ENCODE measurements at places on chromosomes 5 and 9. TPM values are rescaled to one million over a fixed set of nuclear protein-coding genes. Genes with fewer than 3 reads are reported as not detected.

DNA sequence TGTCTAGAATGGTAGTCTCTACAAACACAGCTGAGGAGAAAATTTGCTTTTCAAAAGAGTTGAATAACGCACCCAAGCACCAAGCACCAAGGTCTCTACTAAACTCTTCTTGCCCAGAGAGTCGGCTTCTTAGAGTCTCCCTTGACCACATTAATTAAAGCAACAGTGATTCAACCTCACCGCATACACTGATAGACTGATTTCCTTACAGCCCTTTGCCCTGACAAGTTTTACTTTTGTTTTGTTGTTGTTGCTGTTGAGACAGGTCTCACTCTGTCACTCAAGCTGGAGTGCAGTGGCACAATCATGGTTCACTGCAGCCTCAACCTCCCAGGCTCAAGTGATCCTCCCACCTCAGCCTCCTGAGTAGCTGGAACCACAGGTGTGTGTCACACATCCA lies 1035.7 kb upstream of the DMAC1 start:
- DNase-seq: no peak

FCN2 gene
- not detected for total RNA-seq

DNA sequence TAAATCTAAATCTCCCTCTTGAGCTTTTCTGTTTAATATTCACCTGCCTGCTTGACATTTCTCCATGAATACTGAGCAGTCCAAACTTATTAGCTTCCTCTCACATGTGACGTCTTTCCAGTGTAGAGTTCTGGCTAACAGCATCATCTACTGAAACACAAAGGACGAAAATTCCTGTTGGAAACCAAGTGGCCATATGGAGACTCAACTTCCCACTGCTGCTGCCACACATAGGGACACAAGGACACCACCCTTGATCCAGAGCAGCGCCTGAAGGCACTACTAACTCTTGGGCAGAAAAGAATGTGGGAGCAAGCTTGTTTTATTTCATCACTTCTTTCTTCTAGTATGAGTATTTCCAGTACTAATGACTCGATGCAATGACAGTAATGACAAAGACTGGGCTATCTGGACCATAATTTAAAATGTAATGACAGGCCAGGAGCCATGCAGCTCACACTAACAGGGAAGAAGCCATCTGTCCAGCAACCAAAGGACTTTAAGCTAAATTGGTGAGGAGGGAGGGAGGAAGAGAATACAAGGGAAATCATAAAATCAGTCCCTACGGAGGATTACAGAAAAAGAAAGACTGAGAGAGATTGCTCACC lies 19.2 kb downstream of the RNF130 start:
- DNase-seq: no peak

- DNase-seq: no peak
Measured at GRCh38 chr9:27333241-27334052, 36.5 kb upstream of the EQTN start.

DNA sequence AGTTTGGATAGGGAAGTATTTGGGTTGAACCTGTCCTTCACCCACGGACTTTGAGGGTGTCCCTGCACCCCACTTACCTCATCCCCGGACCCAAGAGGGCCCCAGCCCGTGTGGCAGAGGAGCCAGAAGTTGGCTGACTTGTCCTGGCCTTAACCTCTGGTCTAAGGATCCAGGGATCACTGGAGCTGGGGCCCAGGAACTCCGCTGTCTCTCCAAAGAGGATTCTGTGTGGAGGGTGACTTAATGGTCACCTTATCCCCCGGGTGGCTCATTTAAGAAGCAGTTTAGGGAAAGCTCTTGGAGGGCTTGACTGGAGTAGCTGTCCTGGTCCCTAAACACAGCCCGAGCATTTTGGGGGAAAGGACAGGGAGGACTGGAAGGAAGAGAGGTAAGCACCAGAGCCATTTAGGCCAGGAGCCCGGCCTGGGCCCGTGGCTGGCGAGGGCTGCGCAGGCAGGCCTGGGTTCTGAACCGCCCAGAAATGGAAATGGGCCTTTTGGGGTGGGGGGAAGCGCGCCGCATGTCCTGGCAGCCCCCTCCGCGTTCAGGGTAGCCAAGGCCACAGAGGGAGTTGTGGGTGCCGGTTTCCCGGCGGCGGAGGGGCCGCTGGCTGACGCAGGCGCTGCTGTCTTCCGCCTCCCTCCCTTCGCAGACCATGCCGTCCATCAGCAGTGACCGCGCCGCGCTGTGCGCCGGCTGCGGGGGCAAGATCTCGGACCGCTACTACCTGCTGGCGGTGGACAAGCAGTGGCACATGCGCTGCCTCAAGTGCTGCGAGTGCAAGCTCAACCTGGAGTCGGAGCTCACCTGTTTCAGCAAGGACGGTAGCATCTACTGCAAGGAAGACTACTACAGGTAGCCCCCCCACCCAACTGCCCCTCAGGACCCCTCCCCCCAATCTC lies 2.0 kb downstream of the LHX2 start:
- no peak for DNase-seq

DNA sequence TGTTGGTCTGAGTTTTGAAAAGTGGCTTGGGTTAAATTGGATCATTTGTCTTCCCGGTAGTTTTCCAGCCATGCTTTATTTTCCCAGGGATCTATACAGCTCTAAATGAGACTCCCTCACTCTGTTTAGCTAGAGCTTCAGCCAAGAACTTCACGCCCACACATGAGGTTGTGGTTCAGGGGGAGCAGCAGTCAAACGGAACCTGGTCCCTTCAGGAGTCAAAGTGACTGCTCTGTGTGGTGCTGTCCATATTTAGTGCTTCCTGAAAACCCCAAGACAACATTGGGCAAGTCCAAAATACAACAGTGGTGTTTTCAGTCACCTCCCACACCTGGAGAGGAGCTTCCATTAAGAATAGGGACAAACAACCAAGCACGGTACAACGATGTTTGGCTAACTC lies 90.5 kb downstream of the ANKH start:
- no peak for DNase-seq

FAM221B gene
- total RNA-seq: not detected

IL3 gene
- total RNA-seq: 9.7 TPM

AQP7 gene
- total RNA-seq: not detected

DNA sequence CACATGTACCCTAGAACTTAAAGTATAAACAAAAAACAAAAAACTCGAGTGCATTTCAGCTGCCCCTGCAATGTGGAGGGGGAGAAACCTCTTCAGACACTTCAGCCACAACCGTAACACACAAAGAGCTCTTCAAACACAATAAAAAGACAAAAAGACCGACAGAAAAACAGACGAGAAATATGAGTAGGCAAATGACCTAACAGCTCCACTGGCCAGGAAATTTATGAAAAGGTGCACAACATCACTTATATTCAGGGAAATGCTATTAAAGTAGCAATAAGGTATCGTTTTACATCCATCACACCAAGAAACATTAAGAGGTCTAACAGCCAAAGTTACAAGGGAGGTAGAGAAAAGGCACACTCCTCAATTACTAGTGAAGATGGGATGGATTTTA lies 6.2 kb downstream of the ZBED3 start:
- DNase-seq: no peak

DNA sequence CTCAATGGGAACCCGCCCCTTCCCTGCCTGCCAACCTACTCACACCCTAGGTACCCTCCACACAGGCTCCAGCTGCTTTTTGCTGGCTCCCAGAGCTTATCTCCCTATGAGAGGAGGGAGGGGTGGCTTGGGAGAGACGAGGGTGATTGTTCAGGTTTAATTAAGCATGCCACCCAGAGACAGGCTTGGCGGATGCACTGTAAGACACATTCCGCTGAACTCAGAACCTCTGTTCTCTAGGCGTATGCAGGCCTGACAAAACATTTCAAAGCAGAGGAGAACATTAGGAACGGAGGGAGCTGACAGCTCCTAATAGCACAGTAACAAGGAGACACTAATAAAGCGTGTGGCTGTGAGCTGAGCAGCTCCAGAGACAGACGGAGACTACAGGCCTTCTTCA lies 80.1 kb downstream of the TRIM32 start:
- DNase-seq: no peak

GRCh38 chr5:164504141-164504772 lies 998.8 kb downstream of the MAT2B start:
- no peak for DNase-seq

LRRTM2 gene
- not detected for total RNA-seq

DNA sequence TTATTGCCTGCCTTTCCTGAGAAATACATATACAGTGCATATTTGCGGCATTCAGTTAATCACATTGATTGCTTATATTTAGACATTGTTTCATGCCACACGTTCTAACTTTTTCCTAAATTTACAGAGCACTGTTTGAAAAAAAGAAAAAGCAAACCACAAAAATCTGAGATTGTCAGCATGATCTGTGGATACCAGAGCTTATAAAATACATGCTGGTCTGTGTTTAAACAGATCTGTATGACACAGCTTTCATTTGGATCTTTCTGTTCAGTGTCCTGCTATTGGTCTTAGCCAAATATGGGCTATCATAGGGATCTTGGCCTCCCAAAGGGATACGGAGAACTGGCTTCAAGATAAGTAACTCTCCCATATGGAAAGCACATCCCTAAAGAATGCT lies 20.2 kb downstream of the ALDH1A1 start:
- no peak for DNase-seq

PCDHA13 gene
- total RNA-seq: not detected

DNA sequence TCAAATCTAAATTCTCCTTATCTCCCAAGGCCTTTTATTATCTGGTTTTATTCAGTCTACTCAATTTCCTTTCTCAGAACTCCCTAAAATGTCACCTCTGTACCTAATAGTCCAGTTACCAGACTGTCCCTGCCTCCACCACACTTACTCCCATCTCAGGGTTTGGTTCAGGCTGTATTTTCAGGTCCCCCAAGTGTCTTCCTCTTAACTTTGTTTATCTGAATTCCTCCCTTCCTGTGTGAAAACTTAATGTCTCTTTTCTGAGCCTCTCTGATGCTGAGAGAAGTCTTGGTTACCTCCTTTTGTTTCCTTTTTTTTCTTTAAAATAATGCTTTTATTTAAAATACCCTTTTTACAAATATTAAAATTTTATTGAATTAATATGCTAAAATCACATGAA lies 133.4 kb downstream of the PAM start:
- DNase-seq: no peak

Measured in activated naive CD4-positive, alpha-beta T cell treated with anti-CD3 and anti-CD28 coated beads, Interleukin-2, amount 50 U/mL, for 72 hours (primary cell).